ENCODE measurements at places on chromosomes 7 and 10.

GRCh38 chr10:4902571-4903011 lies 60.6 kb upstream of the AKR1C1 start:
- DNase-seq: no peak

- DNase-seq: no peak
Measured at GRCh38 chr10:120539076-120539475, 82.0 kb downstream of the PLPP4 start.

DNA sequence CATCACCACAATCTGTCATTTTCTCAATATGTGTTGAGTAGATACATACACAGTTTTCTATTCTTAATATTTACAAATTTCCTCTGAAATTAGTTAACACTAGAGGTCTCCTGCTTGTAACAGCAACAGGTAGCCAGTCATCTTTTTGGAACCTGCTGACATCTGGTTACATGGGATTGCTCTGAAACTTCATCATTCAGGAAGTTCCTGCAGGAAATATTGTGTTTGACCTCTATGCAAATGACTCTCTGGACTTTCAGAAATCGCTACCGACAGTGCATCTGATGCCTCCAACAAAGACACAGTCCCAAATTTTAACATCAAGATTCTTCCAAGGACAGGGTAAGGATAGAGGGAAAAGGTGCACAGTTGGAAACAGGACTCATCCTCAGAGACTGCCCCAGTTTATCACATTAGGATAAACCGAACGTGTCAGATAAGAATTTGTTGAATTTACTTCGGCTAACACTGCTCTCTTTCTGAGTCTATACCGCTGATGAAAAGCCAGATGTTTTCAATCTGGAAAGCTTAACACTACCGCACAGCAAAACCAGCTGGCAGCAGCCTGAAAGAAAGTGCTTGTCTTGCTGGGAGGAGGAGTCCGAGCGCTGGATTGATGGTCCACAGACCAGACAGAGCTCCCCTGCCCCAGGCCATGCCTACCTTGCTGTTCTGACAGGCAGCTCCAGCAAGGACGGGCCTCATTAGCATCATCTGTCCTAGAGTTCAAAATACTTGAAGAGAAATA lies 633.4 kb downstream of the PARD3 start:
- no peak for DNase-seq

DNA sequence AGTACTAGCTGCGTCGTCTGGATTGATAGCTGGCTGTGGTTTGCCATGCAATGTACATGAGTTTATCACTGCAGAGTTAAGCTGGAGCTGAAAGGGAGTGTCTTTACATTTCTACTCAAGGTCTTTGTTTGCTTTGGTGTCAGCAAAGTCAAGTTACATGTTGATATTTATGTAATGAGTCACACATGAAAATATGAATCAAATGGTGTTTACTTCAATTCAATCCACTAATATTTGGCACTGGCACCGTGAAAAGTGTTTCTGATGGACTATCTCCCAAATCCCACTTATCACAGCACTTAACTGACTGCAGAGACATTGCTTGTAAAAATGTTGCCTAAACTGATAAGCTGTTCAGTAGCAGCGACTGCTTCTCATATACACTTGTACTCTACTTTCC lies 395.9 kb downstream of the TFEC start:
- DNase-seq: no peak

DNA sequence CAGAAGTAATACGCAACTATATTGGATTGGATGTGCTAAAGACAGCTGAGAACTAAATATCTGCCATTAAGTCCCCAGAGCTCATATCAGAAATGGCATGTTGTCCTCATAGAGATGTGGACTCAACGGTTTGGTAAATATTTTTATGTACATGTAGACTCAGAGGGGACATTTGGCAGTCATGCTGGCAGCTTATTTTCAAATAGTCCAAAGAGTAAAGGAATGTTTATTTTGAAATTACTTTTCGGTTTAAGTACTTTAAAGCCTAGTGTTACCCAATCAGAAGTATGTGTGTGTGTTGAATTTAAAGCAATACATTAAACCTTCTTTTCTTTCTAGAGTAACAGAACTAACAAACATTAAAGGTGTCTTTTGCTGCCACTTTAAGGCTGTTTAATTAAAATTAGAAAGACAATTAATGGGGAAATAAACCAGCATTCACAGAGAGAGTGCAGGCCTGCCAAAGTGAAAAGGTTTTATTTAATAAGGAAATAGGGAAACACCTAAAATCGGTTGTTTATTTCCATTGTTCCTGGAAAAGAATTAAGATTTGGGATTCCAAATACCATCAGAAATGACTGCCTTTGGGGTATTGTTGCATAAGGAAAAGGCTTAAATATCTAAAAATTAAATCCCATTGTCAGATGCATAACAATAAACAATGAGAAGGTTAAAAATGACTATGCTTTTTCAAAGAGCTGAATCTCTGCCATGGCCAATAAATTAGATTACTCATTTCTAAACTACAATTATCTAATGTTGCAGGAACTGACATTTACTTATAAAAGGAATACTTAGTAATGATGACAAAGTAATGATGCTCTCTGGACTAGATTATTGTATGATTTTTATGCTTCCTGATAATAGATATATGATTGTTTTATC lies 113.4 kb upstream of the AHR start:
- DNase-seq: no peak

- DNase-seq: no peak
Measured at GRCh38 chr7:99219985-99220384, 12.1 kb upstream of the KPNA7 start.

- DNase-seq: no peak
Measured at GRCh38 chr7:73770002-73770859, at the start of gene CLDN3. Gene CLDN3 (minus strand): TSS chr7:73770270. CDS start chr7:73770049, 221 bp downstream.

DNA sequence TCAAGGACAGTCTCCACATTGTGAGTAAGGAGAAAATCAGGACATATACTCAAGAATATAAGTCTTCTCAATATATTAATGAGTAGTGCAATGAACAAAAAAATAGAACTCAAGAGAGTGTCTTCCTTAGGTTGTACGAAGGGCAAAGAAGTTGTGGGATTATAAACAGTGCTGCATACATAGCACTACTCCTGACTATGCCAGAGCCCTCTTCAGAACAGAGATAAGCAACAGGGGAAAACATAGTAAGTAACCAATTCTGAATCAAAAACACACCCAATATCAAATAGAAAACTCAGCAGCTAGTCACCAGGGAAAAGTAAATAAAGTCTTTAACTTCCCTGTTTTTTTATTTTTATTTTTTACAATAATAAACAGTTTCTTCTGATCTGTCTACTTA lies 10.6 kb downstream of the ARHGAP21 start:
- no peak for DNase-seq

GRCh38 chr10:113021268-113022040 lies 71.4 kb downstream of the TCF7L2 start:
- DNase-seq: no peak

DNA sequence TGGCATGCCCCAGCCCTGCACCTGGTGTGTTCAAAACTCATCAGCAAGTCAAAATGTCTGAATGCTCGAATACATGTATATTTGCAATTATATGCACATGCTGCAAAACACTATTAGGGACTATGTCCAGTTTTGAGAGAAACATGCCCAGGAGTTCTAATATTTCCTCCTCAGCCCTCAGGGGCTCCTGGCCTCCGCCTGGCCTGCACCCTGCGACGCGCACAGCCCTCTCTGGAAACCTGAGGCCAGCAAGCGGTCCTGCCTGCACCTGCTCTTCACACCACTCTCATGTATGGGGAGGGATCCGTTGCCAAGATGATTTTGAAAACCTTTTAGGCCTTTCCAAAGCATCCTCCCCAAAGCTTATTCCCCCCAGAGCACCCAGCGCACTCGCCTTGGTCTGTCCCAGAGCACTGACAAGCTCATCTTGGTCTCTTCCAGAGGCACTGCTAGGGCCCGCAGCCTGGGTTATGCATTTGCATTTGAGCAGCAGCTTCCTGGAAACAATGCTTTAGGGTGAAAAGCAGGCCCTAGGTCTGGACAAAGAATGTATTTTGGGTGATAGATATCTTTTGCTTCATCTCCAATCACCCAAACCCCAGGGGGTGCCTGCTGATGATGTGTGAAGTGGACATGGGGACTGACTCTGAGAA lies 22.6 kb upstream of the CNPY1 start:
- DNase-seq: no peak

DNA sequence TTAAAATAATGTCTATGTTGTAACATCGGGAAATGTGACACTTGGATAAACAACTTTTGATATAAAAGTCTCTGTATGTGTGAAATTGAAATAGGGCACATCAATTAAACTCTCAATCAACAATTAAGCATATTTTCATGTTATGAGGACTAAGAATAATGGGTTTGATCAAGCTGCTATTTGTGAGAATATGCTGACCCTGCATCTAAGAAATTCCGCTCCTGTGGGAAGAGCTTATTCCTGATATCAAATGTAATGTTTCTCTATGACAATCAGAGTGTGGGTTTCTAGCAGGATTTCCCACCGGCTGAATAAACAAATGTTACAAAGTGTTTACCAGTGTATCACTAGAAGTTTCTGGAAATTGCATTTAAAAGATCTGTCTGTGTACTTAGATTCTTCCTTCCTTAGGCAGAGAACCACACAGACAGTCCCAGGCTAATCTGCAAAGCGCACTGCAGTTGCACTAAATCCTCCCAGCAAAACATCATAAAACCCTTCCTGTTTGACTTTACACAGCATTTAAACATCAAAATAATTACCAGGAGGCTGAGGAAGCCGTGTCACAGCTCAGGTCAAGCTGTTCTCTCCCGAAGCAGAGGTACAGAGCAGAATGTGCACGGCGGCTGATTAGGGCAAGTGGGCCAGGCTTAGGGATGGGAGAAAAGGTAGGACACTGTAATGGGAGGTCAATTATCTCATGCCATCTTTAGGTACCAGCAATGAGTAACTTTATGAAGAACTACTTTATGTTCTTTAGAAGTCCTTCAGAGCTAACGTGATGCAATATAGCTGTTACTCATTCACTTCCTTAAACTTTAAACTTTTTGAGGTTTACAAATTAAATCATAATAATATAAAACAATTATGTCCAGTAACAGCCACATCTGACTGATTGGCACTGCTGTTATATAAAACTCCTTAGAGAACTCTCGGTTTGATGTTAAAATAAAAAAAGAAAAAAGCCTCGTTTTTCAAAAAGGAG lies 109.1 kb upstream of the CTTNBP2 start:
- no peak for DNase-seq

DNA sequence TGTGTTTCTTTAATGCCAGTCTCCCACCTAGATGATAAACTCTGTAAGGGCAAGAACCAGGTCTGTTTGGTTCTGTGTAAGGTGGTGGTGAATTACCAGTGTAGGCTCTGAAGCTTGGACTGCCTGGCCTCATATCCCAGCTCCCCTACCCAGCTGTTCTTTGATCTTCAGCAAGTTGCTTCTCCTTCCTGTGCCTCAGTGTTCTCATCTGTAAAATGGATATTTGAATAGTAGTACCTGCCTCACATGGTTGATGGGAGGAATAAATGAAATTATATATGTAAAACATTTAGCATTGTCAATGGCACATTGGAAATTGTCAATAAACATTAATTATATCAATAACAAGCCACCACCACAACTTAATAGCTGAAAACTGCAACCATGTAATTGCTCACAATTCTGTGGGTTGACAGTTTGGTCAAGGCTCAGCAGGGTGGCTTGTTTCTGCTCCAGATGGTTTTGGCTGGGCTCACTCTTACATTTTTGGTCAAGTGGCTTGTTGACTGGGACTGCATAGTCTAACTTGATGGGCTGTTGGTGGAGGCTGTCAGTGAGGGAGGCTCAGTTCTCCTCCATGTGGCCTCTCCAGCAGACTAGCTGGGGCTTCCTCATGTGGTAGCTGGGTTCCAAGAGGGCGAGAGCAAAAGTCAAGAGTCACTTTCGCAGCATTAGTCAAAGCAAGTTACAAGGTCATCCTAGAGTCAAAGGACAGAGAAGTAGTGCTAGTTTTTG lies 84.5 kb upstream of the DUSP5 start:
- DNase-seq: peak; percentile 39

GRCh38 chr10:14953424-14954000 lies 384 bp downstream of the DCLRE1C start:
- DNase-seq: no peak

DNA sequence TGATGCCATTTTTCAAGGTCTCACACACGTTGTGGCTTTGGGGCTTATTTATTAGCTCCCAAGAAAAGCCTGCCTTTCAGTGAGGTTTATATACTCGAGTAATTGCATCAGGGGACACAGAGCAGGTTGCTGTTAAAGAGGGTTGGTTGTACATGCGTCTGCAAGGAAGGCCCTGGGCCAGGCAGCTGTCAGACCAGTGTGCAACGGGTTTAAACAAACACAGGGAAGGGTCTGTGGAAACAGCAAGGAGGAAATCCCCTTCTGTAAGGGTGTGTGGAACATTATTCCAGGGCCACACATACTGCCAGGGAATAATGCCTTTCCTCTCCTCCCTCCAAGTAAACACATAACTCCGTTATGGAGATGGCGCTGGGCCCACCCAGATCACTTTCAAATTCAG lies 1.7 kb upstream of the CHST15 start:
- no peak for DNase-seq

GRCh38 chr10:29646238-29646902 lies 11.6 kb upstream of the SVIL start:
- DNase-seq: no peak

GRCh38 chr7:122965306-122965705 lies 30.2 kb downstream of the TAS2R16 start:
- DNase-seq: no peak

DNA sequence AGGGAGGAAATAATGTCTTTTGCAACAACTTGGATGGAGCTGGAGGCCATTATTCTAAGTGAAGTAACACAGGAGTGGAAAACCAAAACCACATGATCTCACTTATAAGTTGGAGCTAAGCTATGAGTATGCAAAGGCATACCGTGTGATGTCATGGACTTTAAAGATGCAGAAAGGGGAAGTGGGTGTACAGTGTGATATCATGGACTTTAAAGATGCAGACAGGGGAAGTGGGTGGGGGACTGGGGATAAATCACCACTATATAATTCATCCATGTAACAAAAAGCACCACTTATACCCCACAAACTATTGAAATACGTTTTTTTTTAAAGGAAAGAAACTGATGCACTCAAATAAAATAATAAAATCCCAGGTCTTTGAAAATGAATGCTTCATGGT lies 29.5 kb downstream of the LYZL2 start:
- no peak for DNase-seq

GRCh38 chr7:117230276-117231046 lies 92.4 kb downstream of the WNT2 start:
- DNase-seq: no peak

DNA sequence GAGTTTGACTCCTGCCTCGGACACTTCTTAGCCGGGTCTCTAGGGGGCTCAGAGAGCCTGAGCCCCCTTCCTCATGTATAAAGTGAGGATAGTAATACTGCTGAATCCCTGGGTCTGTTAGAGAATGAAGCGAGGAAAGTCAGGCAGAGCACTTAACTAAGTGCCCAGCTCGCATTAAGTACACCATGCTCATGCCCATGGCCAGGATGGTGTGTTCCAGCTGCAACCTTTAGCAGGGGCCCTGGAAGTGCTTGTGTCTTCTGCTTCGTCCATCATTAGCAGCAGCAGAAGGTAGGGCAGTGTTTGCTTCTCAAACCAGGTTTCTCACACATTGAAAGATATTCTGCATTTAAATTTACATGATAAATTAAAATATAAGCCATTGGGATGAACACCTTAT lies 27.3 kb upstream of the WDFY4 start:
- DNase-seq: no peak
